CD4-positive, alpha-beta T cell treated with Interleukin-17A for 1 hour (primary cell): ENCODE measurements at places on chromosomes 4 and X.

DNA sequence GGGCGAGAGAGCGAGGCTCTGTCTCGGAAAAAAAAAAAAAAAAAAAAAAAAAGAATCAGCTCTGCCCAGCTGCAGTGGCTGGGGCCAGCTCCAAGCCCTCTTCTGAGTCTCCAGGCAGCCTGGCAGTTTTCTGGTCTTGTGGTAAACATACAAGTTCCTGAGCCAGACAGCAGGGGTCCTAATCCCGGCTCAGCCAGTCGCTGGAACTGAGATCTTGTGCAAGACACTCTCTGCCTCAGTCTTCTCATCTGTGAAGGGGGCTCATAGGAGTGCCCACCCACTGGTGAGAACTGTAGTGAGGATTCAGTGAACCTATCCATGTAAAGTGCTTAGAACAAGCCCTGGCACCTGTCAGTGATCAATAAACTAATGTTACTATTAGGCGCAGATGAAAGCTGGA lies 41.8 kb downstream of the C4orf50 start:
- no peak for DNase-seq

DNA sequence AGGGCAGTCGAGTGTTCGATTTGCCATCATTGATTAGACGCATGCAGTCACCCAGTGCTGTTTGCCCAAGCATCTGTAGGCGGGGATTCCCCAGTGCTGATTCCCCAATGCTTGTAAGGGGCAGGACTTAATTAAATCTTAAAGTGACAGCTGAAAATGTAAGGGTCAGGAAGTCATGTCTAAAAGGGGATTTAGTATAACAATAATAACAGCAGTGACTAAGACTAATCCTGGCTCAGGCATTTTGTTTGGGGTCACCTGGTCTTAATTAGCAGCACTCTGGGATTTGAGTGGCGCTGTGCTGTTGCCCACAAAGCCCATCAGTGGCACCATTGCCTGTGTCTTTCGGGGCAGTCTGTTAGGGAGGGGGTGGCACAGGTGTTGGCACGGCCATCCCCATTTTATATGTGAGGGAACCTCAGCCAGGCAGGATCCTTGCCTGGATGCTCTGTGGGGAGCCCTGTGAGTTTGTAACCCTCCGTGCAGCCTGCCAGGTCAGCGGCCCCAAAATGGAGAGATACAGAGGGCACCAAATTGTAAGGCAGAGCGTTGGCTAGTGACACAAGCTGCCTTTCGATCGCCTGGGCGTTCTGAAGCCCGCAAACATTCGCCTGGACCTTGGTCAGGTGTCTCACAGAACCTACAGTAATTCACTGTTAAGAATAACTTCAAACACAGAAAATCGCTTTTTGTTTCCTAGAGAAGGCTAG lies 146.7 kb downstream of the TBL1X start:
- no peak for DNase-seq

GRCh38 chr4:6282314-6282771 lies 12.7 kb downstream of the WFS1 start:
- DNase-seq: no peak

- no peak for DNase-seq
These were observed 106.6 kb upstream of the PDE5A start for GRCh38 chr4:119735165-119735651.

DNA sequence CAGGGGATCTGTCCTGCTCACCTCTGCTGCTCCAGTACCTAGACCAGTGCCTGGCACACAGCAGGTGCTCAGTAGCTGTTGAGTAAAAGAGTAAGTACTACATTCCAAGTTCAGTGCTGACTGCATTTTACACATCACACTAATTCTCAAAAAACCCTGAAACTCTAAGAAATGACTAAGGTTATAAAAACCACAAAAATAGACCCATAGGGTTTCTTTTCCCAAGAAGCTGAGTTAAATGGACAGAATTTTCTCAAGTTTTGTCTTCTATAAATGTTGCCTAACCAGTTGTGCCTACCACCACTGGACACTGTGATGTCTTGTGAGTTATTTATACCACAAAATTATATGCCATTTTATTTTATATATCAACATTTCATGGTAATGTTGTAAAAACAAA lies 78.9 kb upstream of the RXFP1 start:
- DNase-seq: no peak

DNA sequence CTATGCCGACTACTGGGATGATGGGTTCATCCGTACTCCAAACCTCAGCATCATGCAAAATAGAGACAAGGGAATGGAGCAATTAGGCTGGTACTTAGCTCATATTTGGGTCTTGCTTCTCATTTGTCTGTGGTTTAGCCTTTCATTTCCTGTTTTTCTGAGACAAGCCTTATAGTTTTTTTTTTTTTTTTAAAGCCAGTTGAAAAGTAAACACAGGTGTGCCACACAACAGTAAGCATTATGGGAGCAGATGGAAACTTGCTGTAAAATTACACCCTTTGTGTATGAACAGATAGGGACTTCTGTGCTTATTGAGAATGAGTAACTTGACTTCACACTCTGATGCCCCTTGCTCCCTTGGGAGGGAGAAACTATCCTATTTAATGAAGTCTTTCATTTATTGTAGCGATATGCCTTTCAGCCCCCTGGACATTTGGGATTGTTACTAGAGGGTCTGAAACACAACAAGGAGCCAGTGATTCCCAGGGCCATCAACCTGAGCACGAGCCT lies 13.7 kb downstream of the RASSF6 start:
- DNase-seq: no peak

DNA sequence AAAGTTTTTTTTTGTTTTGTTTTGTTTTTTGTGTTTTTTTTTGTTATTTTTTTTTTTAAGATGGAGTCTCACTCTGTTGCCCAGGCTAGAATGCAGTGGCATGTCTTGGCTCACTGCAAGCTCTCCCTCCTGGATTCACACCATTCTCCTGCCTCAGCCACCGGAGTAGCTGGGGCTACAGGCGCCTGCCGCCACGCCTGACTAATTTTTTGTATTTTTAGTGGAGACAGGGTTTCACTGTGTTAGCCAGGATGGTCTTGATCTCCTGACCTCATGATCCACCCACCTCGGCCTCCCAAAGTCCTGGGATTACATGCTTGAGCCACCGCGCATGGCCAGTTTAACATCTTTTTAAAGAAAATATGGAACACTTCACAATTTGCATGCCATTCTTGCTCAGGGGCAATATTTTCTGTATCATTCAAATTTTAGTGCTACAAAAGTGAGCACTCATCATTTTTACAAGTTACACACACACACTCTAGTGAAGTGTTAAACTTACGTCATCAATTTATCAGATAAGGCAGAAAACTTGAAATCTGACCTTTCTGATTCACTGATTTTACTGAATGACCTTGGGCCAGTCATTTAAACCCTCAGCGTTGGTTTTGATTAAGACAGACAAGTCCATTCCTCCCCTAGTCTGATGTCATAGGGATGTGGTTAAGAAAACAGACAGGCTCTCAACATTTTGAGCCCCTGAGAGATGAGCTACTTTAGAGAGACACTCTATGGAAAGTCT lies 61.2 kb downstream of the TRIM2 start:
- DNase-seq: no peak

- no peak for DNase-seq
These were observed 467.8 kb downstream of the PCDH7 start for GRCh38 chr4:31187979-31188378.
